AG09319 (cell line): ENCODE measurements at places on chromosomes 7 and 10.

- DNase-seq = no peak
Measured at GRCh38 chr10:112778579-112778978, 171.5 kb upstream of the TCF7L2 start.

DNA sequence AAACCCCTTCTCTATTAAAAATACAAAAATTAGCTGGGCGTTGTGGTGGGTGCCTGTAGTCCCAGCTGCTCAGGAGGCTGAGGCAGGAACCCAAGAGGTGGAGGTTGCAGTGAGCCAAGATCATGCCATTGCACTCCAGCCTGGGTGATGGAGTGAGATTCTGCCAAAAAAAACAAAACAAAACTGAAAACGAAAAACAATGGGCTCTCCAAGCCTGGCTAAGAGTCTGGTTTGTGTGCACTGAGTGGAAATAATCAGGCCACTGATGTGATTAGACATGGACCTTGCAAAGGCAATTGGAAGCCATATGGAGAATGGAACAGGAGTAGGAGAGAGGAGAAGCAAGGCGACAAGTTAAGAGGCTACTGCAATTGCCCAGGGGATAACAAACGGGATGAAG is 60.1 kb upstream of the GSDME start:
- no peak for DNase-seq

GRCh38 chr10:22135591-22135990 is 82.2 kb downstream of the EBLN1 start:
- DNase-seq = no peak

DNA sequence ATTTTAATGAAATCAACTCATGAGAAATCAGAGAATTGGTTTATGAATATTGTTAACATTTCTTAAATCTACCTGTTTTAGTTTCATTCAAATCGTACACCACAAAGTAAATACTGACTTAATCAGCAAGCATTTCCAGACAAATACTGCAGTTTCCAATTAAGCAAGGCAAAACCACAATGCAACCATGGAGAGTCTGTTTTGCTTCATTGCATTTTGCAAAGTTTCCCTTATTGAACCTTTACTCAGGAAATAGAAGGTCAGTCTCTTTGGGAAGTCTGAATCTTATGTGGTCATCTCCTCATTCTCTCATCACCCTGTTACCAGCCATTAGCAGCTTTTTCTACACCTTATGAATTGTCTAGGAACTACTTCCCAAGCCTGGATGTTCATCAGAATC is 400.5 kb downstream of the IPMK start:
- DNase-seq = no peak

DNA sequence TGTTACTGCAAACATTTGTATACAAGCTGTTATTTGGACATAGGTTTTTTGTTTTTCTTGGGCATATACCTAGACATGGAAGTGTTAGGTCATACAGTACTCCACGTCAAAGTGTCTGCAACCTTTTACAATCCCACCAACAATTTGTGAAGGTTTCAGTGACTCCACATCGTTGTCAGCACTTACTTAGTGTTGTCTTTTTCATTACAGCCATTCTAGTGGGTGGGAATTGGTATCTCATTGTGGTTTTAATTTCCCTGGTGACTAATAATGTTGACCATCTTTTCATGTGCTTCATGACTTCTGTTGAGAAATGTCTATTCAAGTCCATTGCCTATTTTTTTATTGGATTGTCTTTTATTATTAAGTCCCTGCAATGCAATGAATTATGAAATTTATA is 95.0 kb downstream of the UBE3C start:
- DNase-seq = no peak

DNA sequence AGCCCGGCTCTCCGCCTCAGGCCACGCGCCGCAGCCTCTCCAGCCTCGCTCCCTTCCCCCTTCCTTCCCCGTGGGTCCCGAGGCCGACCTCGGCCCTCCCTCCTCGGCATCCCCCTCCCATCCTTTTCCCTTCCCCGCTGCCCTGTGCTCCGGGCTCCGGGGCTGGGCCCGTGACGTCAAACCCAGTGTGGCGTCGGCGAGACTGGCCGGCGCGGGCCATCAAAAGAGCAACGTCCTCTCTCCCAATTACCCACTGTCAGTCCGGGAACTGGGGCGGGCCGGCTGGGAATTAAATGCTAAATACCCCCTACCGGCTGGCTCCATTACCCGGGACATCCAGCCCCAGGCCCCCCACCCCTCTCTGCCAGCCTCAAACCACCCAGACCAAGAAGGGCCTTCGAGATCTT is 2.6 kb upstream of the GATA3 start:
- DNase-seq = no peak

- DNase-seq = no peak
Measured at GRCh38 chr7:34438436-34438835, 219.6 kb upstream of the NPSR1 start.

DNA sequence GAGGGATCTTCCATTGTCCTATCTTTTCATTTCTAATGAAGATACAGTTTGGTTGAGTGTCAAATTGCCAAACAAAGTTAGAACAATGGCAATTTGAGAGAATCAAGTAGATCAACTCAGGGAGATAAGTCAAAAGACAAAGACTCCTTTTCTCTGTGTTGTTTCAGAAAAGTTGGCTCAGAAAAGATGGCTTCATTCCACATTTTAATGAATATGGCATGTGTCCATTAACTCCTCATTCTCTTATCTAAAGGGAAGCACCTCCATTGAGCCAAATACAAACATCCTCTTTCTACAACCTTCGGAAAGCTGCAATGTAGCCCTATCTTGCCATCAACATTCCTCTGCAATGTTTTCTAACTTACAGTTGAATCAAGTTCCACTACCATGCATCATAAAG is 939.0 kb upstream of the C7orf33 start:
- no peak for DNase-seq

GRCh38 chr7:116340943-116341907 is 130.9 kb downstream of the TES start:
- no peak for DNase-seq

- DNase-seq = no peak
Measured at GRCh38 chr10:27600930-27601329, 96.8 kb downstream of the RAB18 start.

DNA sequence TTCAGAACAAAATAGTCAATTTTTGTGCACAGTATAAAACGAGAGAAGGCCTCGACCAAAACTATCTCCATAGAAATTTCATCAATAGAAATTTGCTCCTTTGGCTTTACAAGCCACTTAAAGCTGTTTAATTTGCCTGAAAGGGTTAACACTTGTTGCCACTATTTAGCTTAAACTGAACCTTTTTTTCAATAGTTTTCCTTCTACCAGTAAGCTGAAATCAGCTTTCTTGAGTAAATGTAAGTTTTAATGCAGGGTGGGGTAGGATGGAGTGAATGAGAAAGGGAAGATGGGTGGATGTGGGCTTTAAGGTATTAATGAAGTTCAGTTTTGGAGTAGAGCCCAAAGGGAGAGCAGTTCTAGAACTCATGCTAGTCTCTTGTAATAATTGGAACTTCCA is 39.5 kb downstream of the ARL4A start:
- no peak for DNase-seq

DNA sequence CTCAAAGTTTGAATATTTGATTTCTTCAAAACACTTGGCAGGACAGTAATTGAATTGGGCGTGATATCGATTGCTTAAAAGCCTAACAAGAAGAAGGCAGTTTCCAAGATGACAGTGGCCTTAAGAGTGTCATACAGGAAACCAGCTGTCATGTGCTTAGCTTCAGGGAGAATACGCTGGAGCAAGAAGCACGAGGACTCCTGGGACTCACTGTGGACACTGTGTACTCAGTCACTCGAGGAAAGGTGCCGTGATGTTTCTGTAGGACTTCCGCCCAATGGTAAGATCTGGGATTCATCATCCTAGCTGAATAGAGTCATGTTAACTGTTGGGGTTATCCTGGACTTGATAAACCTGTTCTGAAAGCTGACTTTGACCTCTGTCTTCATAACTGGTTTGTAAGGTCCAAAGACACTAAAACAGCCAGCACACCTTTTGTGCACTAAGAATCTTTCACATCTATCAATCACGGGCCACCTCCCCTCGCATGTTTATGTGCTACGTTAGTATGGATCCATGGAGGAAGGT is 113.5 kb downstream of the CELF2 start:
- DNase-seq = no peak

GRCh38 chr7:33444511-33444910 is 315.1 kb downstream of the BBS9 start:
- peak; percentile 15 for DNase-seq

- no peak for DNase-seq
Measured at GRCh38 chr10:107970512-107970911, 806.0 kb upstream of the SORCS1 start.

GRCh38 chr7:149414171-149414570 is 46.7 kb downstream of the ZNF777 start:
- DNase-seq = no peak

- DNase-seq = no peak
Measured at GRCh38 chr7:82029236-82029913, 259.5 kb upstream of the HGF start.

DNA sequence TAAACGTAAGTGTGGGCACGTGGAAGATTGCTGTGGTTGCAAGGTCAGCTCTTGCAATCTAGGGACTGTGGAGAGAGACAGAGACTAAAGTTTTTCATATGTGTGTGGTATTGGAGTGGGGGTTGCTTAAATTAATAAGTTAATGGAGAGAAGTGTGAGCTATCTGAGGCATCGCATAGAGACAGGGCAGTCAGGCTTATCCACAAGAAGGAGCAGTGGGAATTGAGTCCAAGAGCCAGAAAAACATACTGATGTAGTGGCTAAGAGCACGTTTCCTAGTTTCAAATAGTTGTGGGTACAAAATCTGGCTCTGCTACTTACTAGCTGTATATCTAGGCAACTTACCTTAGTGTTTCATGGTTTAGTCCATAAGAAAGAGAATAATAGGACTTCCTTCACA is 65.8 kb downstream of the SORCS3 start:
- no peak for DNase-seq

DNA sequence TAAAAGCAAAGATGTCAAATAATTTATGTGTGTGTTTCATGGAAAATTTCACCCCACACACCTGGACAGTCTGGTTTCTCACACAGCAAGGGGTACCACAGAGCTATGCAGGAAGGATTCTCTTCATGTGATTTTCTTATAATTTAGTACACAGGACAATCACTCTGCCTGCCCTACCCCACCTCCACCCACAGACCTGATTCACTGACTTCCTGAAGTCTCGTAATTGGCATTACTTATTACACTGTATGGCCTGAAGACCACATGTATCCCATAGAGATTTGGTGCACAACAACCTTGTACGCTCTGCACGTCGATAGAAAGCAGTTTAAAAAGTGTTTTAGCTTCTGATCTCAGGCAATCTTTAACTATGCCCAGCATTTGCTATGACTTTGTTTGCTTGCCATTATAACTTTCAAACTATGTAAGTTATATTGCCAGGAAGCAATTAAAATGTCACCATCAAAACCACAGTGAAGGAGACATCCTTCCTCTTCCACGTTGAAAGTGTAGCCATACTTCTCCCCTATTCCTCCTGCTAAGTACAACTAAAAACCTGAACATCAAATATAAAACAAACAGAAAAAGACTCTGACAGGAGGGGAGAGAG is 279.4 kb upstream of the IMMP2L start:
- no peak for DNase-seq

- no peak for DNase-seq
Measured at GRCh38 chr7:31014826-31015225, 37.3 kb upstream of the ADCYAP1R1 start.

GRCh38 chr10:93589648-93590562 is 11.1 kb downstream of the RBP4 start:
- DNase-seq = no peak

DNA sequence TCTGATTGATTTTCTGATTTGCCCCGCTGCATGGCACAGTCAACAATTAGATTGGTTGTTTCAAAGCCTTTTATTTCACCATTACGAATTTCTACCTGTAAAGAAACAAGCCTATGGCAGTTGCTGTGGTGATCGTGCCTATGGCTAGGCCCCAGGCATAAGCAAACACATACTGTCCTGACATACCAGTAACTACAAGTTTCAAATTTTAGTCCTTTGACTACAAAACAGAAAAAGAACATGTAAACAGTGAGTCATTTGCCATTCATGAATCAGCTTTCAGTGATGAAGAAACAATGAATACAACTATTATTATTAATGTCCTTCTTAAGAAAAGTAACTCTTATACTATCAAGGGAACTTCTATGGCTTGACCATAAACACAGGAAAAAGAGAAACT is 168.0 kb upstream of the LRRN3 start:
- no peak for DNase-seq

- DNase-seq = no peak
Measured at GRCh38 chr7:41508755-41509154, 194.1 kb downstream of the INHBA start.

DNA sequence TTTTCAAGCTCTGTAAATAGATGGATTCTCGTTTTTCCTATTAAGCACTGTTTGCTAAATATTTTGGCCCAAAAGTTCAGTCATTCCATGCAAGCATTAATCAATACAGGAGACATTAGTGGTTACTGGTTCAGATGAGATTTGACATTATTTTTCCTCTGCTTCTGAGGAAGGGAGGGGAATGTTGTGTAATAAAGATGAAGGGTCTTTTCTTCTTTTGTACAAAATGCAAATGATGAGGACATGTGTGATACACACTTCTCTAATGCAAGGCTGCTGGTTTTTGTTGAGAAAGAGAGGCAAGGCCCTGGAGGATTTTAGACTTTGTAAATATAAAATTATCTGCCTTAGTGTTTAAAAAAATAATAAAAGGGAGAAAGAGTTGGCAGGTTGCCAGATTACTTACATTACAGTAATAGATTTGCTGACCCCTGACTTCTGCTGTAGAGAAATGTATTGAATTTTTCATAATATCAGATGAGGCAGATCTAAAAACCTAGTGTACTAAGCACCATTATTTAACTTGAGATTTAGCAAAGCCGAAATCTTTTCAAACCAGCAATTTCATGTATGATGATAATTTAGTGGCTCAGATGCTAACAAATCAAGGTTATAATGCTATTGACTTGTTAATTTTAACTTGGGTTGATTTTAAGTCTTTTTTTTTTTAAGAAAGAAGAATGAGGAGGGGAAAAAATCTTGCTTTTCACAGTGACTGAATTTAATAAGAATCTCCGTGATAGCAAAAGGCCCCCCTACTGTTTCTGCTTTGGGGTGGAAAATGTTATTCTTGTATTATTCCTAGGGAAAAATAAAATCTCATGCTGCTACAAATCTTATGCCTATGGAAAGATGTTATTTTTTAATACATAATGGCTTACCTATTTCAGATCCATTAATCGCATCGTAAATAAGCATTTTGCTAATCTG is 180.1 kb downstream of the ARID5B start:
- no peak for DNase-seq

GRCh38 chr7:141483044-141483443 is 68.2 kb upstream of the AGK start:
- no peak for DNase-seq

DNA sequence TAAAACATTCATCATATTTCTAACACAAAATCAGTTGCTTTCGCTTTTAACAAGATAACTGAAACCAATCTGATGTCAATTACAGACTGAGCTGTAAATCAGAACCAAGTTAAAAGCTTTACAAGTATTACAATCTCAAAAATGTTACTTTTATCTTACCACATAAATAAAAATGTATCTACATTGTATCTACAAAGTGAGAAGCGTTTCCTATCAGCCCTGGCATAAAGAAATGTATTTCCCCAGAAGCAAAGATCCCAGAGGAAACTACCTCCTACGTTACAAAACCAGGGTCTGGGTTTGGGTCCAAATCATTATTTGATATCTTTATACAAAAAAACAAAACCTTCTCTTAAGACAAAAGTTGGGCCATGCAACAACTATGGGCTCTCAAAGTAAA is 2.6 kb downstream of the SMURF1 start:
- no peak for DNase-seq
